Kidney tubule cell (primary cell): ENCODE measurements at places on chromosomes 16 and 17.

DNA sequence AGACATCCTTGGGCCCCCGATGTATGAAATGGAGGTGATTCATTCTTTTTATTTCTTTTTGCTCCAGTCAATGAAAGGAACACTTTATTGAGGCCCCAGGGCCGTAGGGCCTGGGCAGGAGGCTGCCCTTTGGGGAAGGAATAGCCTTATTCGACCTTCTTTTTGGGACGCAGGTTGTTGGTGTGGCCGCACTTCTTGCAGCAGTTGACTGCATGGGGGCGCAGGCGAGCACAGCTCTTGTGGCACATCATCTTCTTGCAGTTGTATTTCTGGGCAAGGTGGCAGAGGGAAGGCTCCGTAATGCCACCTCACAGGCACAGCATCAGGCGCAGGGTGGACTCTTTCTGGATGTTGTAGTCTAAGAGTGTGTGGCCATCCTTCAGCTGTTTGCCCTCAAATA, 50.9 kb downstream of the SIAH1 start:
- DNase-seq, result no peak

DNA sequence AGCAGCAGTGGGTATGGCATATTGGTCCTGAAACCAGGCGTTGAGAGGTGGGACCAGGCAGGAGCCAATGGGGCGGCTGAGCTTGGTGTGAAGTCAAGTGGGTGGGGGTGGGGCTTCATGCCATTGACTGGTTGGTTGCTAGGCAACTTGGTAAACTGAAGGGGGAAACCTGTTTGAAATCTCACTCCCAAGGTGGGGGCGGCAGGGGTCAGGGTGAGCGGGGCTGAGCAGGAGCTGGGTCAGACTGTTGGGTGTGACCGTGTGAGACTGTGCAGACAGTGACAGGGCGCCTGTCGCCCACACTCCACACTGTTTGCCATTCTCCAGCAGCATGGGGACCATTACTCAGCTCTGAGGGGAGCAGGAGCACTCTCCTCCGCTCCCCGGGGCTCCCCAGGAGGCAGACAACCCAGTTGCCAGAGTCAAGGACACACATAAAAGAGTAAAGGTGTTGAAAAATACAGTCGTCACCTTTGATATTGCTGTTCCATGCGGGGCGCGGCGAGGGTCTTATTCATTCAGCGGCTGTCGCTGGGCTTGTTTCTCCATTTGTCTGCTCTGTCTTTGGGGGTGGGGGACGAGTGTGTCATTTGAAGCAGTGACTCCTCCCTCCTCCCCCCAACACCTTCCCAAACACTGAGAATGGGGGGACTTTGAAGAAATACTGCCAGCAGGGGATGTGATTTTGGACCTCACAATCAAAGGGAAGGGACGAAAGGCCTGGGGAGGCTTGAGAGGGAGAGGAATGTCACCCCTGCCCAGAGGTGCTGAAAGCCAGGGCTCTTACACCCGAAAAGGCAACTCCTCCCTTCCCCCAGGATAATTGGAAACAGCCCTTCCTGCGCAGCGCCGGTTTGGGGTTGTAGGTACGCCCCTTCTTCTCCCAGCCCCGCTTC, 1.2 kb upstream of the EFNB3 start:
- DNase-seq, result peak; percentile 45

DNA sequence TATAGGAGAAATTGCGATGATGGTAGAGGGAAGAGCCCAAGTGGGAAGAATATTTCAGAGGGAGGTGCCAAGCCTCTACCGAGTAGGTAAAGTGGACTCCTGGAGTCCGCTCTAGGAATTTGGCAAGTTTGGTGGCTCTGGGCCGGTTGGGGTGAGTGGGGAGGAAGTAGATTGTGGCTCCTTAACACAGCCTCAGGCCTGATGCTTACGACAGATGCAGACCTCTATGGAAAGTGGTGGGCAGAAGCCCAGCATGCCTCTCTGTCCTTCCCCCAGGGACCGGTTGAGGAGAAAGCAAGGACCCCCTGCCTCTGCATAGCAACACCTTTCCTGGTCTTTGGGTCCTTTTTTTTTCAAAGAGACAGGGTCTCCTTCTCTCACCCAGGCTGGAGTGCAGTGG, 55.9 kb upstream of the SIAH1 start:
- DNase-seq, result no peak

GRCh38 chr17:71142333-71142732, 973.0 kb downstream of the KCNJ2 start:
- no peak for DNase-seq

GRCh38 chr17:15440347-15440746, 27.1 kb downstream of the CDRT4 start:
- no peak for DNase-seq

- no peak for DNase-seq
Observed at GRCh38 chr17:18230288-18231141, 5.1 kb downstream of the LLGL1 start.

- no peak for DNase-seq
Observed at GRCh38 chr16:87930456-87930855, 5.9 kb downstream of the CA5A start.

- DNase-seq, result peak; percentile 36
Observed at GRCh38 chr17:78993241-78993956, 13.7 kb upstream of the LGALS3BP start.

DNA sequence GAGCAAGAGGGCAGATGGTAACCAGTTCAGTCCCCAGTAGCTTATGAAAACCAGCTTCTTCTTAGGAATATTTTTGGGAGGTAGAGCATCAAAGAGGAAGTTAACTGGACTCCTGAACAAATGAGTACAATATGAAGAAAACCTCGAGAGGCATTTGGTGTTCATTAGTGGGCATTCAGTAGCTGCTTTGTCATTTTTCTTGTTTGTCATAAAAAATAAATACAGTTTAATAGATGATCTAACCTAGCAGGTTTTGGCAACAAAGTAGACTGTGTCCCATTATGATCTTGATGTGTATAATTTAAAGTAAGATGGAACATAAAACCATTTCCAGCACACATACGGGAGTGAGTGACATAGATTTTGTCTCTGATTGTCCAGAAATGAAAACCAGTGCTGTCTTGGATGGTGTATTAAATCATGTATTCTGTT, 173.1 kb downstream of the HS3ST3A1 start:
- DNase-seq, result no peak

DNA sequence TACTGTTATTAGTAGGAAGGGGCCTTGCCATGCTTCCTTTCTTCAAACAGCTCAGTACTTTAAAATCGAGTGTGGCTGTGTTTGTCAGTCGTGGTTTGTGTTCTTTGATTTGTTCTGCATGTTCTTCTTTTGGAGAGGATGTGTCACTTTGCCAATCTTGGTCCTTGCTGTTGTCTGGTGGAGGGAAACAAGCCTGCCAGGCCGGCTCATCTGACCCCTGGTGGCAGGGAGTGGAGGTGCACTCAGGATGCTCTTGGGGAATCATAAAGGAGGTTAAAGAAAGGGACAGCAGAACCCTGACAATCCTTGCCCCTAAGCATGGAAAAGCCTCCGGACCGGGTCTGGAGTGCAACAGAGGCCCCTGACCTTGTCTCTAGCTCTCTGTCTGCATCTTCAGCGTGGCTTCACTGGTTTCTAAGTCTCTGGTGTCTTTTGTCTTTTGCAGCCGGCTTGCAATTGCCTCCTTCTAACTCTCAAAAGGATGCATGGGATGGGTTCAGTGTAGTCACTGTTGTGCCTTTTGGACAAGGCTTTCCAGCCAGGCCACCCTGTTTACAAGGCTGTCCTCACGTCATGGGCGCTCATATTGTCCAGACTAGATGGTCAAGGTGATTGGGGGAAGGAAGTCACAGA, 135.8 kb downstream of the WWOX start:
- peak; percentile 68 for DNase-seq

DNA sequence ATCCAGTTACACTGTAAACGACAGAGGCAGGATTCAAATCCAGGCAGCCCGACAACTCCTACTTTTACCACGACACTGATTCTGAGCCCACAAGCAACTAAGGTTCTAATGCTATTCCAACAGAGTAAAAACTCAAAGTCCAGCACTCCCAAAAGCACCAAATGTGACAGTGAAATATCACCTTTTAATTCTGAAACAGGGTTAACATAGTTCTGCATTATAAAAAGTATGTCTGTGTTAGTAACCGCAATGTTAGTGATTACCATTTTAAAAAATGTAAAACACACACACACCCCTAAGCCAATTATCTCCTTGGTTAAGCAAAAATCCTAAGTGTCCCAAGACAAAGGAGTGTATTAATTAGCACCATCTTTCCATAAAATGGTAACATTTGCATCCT, 19.7 kb downstream of the HELZ start:
- DNase-seq, result no peak

DNA sequence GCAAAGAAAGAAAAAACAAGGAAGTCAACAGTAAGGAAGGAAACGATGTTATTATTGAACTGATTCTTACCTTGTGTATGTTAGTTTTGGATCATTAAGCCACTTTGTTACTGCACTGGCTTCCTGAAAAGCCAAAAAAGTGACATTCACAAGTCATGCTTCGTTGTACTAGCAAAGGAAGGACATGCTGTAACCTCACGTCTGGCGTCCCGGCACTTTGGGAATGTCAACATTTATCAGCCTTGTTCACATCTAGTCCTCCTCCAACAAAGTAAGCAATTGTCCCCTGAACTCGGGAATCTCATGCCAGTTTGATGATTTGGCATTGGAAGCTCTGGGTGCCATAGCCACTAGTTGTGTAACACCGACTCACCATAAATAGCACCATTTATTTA, 731 bp upstream of the MKS1 start:
- peak; percentile 50 for DNase-seq

GRCh38 chr16:70715860-70716357, 30.1 kb upstream of the MTSS2 start:
- DNase-seq, result peak; percentile 73

GRCh38 chr16:72367851-72368250, 195.9 kb upstream of the PMFBP1 start:
- no peak for DNase-seq

DNA sequence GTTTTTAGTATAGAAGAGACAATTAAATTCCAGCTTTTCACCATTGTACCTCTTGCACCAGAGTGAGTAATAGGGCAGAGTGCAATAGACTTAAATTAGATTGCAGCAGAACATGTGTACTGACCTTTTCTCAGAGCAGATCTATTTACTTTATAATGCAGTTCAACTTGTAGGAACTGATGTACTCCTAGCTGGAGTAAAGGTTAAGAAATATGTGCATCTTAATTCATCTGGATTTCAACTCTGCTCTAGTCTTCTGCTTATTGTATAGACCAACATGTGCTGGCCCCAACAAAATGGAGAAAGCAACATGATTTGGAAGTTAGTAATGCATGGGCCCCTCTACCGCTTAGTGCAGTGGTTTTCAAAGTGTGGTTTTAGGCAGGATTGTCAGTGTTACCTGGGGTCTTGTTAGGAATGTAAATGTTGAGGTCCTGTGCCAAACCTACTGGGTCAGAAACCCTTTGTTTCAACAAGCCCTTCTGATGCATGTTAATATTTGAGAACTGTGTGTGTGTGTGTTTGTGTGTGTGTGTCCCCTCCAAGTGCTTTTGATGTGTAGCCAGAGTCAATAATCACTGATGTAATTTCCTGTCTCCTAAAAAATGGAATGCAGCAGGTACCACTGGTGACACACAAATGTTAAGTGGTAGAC, 138.6 kb downstream of the TOX3 start:
- no peak for DNase-seq

DNA sequence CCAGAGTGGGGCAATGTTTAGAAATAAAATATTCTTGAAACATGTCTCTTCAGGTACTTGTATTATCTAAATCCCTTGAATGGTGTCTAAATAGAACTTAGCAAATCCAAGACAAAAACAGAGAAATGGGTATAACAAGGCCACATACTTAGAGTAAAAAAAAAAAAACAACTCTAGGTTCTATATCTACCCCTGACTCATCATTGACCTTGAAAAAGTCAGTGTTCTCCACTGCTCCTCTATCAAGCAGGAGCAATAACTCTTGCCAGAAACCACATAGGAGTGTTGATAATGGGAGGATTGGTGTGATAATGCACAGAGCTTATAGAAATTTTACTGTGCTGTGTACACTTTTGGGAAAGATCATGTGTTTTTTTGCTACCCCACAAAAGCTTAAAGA, 296.6 kb upstream of the PMFBP1 start:
- DNase-seq, result no peak

GRCh38 chr16:66714654-66715307, 18.2 kb upstream of the CMTM4 start:
- DNase-seq, result no peak

DNA sequence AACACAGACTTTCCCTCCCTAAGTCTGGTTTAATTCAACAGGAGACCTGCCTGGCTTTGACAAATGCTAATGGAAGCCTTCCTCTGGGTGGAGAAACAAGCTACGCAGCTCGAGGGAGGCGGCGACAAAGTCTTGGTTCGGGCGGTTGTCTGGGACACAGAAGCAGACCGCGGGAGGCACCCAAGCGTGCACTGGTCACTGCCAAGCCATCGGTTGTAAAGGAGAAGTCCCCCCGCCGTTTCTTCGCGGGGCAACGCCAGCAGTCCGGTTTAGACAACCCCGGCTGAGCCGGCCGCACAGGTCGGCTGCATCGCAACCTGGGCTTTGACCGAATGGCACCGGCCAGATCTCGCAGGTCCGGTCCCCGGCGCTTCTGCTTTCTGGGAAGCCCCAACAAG, 586 bp downstream of the GLYR1 start:
- DNase-seq, result peak; percentile 80

GRCh38 chr17:66185862-66186261, 6.1 kb downstream of the CEP112 start:
- peak; percentile 20 for DNase-seq

DNA sequence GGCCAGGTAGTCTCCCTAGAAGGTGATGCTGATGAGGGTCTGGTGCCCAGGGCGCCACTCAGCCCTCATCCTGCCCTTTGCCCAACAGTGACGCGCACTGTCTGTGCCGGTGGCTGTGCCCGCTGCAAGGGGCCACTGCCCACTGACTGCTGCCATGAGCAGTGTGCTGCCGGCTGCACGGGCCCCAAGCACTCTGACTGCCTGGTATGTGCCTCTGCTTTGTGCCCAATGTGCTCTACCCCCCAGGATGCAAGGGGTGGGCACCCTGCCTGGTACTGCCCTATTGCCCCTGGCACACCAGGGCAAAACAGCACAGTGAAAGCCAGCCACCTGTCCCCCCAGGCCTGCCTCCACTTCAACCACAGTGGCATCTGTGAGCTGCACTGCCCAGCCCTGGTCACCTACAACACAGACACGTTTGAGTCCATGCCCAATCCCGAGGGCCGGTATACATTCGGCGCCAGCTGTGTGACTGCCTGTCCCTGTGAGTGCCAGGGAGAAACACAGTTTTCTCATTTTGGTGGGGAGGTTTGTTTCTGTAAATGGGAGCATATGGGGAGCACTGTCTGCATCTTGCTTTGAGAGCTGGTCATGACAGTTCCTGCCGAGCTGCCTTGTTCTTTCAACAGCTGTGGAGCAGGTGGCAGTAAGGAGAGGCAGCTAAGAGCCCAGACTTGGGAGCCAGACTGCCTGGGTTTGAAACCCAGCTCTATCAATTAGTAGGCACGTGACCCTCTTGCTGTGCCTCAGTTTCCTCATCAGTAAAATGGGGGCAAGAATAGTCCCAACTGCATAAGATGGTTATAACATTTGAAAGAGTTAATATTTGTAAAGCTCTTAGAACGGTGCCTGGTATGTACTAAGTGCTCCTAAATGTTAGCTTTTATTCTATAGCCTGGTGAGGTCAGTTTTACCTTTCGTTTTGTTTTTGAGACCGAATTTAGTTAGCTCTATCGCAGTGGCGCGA, 10.4 kb downstream of the ERBB2 start:
- DNase-seq, result no peak
